ENCODE measurements at places on chromosomes 11 and 22. TPM values are rescaled to one million over a fixed set of nuclear protein-coding genes. Genes with fewer than 3 reads are reported as not detected.

BAIAP2L2 gene
- 9.7 TPM for total RNA-seq

RAG2 gene
- total RNA-seq, result not detected

HEPHL1 gene
- not detected for total RNA-seq

IGLL1 gene
- not detected for total RNA-seq

IGSF9B gene
- total RNA-seq, result 10.4 TPM

PCF11 gene
- 61.2 TPM for total RNA-seq

MOB2 gene
- 51.7 TPM for total RNA-seq

ARFIP2 gene
- 45.6 TPM for total RNA-seq

APOBEC3H gene
- 0.79 TPM for total RNA-seq

NTM gene
- total RNA-seq, result 10.3 TPM

OR10A2 gene
- total RNA-seq, result not detected

FREY1 gene
- 1.0 TPM for total RNA-seq

TPBGL gene
- total RNA-seq, result 0.69 TPM

DDIAS gene
- total RNA-seq, result 1.4 TPM

ZFTA gene
- 14.4 TPM for total RNA-seq

PRCP gene
- 115 TPM for total RNA-seq

GSTT4 gene
- not detected for total RNA-seq

HTATIP2 gene
- total RNA-seq, result 37.5 TPM

PKNOX2 gene
- 6.0 TPM for total RNA-seq

MMP12 gene
- not detected for total RNA-seq

RPUSD4 gene
- 20.7 TPM for total RNA-seq

CTSW gene
- 3.9 TPM for total RNA-seq

TSSK2 gene
- total RNA-seq, result not detected

NXF1 gene
- total RNA-seq, result 83.8 TPM

ARHGEF17 gene
- total RNA-seq, result 68.2 TPM

RFPL2 gene
- total RNA-seq, result not detected

OR56A4 gene
- 0.09 TPM for total RNA-seq

SYT7 gene
- total RNA-seq, result 5.7 TPM

TRIM29 gene
- 32.9 TPM for total RNA-seq

CTSF gene
- 58.0 TPM for total RNA-seq

HOATZ gene
- not detected for total RNA-seq

MS4A15 gene
- not detected for total RNA-seq

RIBC2 gene
- 1.0 TPM for total RNA-seq

BET1L gene
- 56.5 TPM for total RNA-seq

DDX25 gene
- total RNA-seq, result 1.1 TPM

MUC5AC gene
- total RNA-seq, result 0.03 TPM

SHANK2 gene
- total RNA-seq, result 57.8 TPM

BTBD18 gene
- total RNA-seq, result not detected

All from kidney (tissue), 22 donors.